ENCODE measurements at places on chromosomes 2 and 18. TPM values are rescaled to one million over a fixed set of nuclear protein-coding genes. Genes with fewer than 3 reads are reported as not detected.

Gene ADI1
- 34.6 TPM for total RNA-seq

Gene CLEC4F
- not detected for total RNA-seq

Gene ANKRD30B
- 0.55 TPM for total RNA-seq

Gene LONRF2
- 7.6 TPM for total RNA-seq

Gene CFAP65
- total RNA-seq: not detected

Gene CD207
- total RNA-seq: not detected

Gene POTEI
- total RNA-seq: not detected

Gene TLX2
- total RNA-seq: not detected

Gene ANO7
- total RNA-seq: 0.37 TPM
